Right renal pelvis (tissue), 4 donors: ENCODE measurements at places on chromosomes 5 and 9. TPM values are rescaled to one million over a fixed set of nuclear protein-coding genes. Genes with fewer than 3 reads are reported as not detected.
A peak's percentile ranks its signal among the peaks of the same experiment; 100 is the strongest.

The CBY3 gene
- not detected for polyA plus RNA-seq

The FKBP15 gene
- 29.8 TPM for polyA plus RNA-seq

The FOXD4 gene
- 0.70 TPM for polyA plus RNA-seq

DNA sequence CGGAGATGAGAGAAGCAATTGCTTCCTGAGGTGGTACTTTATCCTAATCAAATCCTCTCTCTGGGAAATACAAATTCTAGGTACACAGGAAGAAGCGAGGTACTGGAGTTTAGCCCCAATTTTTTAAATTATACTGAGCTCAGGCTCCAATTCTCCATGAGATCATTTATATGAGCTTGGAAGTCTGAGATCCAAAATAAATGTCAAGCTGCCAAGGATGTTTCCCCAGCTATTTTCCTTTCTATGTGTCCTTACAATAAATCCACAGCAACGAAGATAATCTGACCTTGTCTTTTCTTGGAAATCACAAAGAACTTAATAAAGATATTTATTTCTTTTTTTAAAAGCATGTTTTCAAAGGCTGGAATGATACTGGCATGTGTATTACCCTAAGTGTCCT is 597.3 kb downstream of the GABRG2 start:
- no peak for DNase-seq

DNA sequence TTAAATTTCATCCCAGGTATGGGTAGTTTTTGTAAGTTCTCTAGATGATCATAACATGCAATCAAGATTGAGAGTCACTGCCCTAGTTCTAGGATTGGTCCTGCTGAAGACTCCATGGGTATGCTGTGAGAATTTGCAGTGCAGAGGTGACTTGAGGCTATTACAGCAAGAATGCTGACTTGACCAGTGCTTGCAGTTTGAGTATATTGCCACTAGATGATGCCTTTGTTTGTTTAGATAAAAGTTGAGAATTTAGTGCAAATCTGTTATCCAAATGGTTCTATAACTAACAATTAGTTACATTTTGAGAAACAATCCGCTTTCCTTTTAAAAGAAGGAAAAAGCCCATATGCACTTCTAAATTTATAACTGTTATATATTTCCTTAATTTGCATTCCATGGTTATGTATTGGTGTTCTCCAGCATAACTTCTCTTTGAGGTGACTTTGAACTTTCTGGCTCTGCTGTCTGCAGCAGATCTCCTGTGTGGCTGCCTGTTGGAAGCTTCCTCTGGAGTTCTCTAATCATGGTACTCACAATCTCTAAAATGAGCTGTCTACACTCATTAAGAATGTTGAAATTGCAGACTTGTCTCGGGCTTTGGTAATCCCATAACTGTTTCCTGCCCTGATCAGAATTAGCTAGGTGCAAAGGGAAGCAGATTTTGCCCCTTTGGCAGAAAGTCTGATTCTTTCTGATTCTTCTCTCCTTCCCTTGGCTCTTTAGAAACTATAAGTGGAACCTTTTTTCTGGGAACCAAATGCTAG is 24.9 kb downstream of the MELK start:
- DNase-seq: no peak

DNA sequence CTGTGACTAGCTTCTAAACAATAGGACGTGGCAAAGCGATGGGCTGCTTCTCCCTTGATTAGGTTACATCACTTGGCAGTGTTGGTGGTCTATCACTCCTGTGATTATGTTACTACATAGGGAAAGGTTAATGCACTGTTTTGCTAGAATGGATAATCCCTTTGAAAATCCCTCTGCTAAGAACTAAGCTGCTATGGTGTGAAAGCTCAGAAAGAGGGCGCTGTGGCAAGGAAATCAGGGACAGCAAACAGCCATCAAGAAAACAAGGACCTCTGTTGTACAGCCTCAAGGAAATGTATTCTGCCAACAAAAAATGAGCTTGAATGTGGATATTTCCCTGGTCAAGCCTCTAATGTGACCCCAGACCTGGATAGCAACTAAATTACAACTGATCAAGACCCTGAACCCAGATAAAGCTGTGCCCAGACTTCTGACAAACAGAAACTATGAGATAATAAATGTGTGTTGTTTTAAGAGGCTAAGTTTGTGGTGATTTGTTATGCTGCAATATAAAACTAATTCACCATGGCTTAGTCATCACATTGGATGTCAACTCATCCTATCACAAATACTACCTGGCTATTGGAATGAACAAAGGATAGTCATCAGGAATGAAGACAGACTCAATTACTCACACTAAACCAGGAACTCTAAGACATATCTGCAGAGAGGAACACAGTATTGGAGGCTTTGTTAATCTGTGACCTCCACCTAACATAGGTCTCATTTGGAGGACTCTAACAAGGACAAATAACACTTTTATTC is 1215.9 kb downstream of the EFNA5 start:
- DNase-seq: peak; percentile 8

DNA sequence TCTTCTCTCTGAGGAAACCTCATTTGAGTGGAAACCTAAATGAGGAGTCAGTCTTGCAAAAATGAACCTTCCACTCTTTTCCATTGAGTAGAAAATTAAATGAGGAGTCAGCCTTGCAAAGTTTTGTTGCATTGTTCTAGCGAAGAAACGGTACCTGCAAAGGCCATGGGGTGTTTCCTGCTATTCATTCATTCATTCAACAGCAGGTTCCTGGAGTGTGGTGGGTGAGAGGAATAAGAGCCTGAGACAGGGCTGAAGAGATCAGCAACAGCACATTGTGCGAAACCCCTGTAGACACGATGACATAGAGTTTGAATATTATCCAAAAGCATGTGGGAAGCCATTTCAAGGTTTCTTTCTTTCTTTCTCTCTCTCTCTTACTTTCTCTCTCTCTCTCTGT is 14.6 kb upstream of the SETX start:
- DNase-seq: no peak

DNA sequence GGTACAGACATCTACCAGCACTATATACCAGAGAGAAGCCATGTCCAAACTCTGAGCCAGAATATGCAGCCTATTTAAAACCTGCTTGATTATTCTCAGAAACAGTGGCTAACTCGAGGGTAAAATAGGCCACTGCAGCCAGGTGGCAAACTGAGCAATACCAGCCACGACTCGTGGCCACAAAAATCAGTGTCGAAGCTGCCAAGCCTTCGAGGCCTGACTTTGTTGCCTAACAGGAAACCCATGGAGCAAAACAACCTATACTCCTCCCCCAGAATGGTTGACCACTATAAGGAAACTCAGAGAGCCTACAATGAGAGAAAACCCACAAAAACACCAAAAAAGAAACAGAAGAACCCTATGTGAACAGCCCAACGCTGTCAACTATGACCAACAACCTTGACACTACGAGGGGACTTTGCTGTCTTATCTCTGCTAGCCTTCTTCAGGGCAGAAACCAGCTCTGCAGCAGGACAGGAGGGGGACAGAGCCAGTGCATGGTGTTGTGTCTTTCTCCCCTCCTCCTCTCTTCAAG is 133.8 kb downstream of the TMEM174 start:
- no peak for DNase-seq

DNA sequence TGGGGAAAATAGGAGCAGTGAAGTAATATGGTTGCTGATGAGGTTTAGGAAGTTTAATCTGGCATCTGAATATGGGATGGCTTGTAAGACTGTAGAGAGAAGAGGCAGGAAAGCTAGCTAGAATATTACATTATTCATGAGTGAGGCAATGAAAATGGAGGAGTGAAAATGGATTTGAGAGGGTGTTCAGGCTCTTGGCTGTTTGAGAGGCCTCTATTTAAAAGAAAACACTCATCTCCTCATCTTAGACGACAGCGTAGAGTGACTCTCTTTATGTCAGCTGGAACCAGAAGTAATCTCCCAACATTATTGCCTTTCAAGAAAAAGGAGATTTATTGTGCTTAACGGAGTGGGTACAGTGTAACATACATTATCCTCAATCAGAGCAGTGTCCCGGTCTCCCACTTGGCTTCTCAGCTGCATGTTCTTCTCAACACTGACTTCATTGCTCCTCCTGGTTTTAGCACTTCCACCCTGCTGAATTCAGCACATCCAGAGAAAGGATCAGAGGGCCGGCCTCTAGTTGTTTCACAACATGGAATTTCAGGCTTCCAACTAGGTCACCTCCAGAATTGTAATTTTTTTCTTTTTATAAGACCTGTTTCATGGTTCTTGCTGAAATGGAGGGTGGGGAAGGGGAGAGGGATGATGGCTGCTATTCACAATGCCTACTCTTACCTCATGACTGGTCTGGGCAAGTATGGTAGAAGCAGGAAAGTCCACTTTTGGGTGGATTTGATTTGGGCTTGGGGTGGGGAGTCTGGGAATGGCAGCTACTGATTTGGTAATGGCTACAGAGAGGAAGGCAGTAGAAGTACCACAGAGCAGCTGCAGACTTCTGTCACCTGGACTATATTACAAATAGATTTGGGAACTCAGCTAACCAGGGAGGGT is 52.9 kb upstream of the KIAA1958 start:
- no peak for DNase-seq

DNA sequence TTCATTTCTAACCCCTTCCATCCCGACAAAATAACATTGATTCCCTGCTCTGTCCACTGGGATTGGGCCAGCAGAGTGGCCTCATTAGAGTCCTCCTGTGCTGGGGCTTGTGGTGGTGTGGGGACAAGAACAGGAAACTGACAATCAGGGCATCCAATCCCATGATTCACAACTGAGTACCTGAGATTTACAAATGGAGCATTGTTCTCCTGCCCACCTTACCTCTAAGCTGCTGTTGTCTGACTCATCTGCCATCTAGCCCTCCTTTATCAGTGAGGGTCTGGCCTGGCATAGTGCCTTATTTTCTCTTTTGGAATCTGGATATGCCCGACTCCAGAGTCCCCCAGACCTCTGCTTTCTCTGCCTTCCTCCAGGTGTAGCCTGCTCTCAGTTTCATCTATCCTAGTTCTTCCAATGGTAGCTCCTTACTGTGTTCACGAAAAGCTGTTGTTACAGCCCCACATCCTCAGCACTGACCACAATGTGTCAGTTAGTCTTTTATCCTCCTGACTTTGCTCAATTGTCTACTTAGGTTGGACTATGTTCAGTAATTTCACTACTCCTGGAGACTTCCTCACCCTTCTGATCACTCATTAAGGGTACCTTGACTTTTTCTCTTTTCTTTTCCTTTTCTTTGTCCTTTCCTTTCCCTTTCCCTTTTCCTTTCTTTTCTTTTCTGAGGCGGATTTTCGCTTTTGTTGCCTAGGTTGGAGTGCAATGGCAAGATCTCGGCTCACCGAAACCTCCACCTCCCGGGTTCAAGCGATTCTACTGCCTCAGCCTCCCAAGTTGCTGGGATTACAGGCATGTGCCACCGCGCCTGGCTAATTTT is 13.4 kb downstream of the WNT8A start:
- DNase-seq: no peak

DNA sequence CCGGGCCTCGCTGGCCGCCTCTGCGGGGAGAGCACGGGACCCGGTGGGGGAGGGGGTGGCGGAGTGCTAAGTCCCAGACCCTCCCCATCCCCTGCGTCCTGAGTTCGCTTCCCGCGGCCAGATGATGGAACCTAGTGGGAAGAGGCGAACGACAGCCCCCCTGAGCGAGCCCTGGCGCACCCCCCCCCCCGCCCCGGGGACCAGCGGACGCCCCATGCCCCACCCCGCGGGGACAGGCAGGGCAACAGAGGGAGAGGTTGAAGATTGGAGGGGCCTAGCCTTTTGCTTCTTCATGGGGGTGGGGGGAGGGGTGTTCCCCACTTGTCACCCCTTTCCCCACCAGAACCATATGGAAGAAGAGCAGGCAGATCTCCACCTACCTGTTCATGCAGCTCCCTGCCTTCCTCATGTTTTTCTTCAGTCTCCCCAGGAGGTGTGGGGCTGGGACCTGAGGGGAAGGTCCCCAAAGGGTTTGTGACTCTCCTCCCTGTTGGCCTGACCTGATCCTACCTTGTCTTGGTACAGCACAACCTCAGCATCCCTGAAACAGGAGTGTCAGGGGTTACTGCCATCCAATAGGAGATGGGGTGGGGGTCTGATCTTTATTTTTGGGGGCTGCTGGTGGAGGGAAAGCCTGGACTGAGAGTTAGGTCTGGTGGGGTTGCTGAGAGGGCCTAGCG is 485 bp downstream of the FAM53C start:
- DNase-seq: no peak

DNA sequence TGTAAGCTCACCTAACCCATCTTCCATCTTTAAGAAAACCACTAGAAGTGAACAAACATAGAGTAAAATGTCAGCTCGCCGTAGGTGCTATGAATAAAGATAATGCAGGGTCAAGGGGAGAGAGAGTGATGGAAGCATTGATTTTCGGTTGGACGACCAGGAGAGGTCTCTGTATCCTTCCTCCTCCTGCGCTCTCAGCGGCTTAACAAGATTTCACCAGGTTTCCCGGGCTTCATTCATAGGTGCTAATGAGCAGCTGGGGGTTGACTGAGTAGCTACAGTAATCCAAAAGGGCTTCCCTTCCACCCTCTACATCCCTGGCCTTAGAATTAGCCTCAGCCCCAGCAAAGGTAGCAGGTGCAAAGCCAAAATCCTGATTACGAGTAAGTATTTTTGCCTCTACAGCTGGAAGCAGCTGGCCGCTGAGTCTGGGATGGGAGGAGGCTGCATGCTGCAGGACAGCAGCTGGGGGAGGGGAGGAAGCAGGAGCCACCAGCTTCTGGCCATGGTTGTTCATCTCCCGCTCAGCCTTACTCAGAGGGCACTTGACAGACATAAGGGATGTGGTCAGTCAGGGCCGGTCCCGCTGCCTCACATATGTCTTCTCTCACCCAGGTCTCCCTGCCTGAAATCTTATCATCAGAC is 112.0 kb upstream of the IL12B start:
- no peak for DNase-seq

GRCh38 chr5:44774279-44774880 is 34.4 kb upstream of the MRPS30 start:
- DNase-seq: peak; percentile 27

DNA sequence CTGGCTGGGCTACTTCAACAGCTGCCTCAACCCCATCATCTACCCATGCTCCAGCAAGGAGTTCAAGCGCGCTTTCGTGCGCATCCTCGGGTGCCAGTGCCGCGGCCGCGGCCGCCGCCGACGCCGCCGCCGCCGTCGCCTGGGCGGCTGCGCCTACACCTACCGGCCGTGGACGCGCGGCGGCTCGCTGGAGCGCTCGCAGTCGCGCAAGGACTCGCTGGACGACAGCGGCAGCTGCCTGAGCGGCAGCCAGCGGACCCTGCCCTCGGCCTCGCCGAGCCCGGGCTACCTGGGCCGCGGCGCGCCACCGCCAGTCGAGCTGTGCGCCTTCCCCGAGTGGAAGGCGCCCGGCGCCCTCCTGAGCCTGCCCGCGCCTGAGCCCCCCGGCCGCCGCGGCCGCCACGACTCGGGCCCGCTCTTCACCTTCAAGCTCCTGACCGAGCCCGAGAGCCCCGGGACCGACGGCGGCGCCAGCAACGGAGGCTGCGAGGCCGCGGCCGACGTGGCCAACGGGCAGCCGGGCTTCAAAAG is 36.9 kb upstream of the TTC1 start:
- DNase-seq: no peak

- peak; percentile 62 for DNase-seq
Measured at GRCh38 chr5:131417240-131417869, 153.5 kb downstream of the CDC42SE2 start.

- DNase-seq: no peak
Measured at GRCh38 chr9:2991292-2991691, 147.4 kb upstream of the PUM3 start.
